HEK293T (cell line): ENCODE measurements at places on chromosomes 12 and 14.

- no peak for DNase-seq
Observed at GRCh38 chr12:100504804-100505203, 31.1 kb downstream of the NR1H4 start.

GRCh38 chr12:122491991-122492390, 8.7 kb downstream of the ZCCHC8 start:
- no peak for DNase-seq

GRCh38 chr14:68819260-68819691, 26.4 kb upstream of the ZFP36L1 start:
- no peak for DNase-seq

DNA sequence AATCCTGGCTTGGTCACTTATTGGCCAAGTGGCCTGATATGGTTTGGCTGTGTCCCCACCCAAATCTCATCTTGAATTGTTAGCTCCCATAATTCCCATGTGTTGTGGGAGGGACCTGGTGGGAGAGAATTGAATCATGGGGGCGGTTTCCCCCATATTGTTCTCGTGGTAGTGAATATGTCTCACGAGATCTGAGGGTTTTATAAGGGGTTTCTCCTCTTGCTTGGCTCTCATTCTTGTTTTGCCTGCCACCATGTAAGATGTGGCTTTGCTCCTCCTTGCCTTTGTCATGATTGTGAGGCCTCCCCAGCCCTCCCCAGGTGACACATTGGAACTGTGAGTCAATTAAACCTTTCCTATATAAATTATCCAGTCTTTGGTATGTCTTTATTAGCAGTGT, 18.8 kb upstream of the P2RX4 start:
- no peak for DNase-seq

- peak; percentile 85 for DNase-seq
Observed at GRCh38 chr14:91303091-91303923, 58.8 kb upstream of the GPR68 start.

GRCh38 chr12:19506497-19506896, 67.2 kb downstream of the AEBP2 start:
- no peak for DNase-seq

GRCh38 chr12:57460841-57461275, 1.3 kb downstream of the GLI1 start:
- DNase-seq, result no peak

GRCh38 chr14:105427412-105427811, 7.8 kb downstream of the MTA1 start:
- DNase-seq, result no peak

DNA sequence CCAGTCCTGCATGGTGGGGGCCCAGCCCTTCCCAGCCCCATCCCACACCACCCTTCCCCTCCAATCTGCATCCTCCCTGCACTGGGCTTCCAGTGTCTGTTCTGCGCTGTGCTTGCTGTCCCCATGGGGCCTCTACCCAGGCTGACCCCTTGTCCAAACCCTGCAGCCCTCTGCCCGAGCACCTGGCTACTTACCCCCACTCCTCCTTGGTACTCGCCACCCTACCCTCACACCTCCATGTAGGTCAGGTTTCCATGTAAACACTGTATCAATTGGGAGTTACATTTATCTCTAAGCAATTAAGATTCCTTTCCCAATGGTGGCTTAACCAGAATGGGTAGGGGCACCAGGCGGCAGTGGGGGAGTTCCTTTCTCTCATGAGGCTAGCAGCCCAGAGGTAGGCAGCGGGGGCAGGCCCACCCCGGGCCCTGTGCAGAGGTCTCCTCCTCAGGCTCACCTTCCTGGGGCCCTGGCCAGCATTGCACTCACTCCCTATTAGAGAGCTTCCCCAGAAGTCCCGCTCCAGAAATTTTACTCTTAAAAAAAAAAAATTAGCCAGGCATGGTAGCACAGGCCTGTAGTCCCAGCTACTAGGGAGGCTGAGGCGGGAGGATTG, 76.6 kb upstream of the CCND2 start:
- no peak for DNase-seq

GRCh38 chr14:101410126-101410525, 151.2 kb upstream of the DIO3 start:
- DNase-seq, result no peak

DNA sequence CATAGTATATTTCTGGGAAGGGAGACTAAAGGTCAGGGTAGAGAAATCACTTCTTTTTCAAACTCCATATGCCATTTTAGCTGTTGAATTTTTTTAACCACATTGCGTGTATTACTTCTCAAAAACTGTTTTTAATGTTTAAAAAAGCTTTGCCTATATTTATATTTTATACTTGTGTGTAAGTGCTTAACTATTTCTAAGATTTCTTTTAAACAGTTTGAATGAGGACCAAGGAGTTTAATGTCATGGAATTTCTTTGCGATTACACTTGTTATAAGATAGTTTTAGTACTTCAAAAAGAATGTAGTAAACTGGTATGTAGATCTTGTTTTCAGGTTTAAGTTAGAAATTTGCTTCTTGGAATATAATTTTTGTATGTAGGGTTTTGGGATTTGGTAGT, 7.2 kb downstream of the SPATA7 start:
- DNase-seq, result no peak

GRCh38 chr12:92186038-92186470, 40.4 kb upstream of the BTG1 start:
- DNase-seq, result no peak

DNA sequence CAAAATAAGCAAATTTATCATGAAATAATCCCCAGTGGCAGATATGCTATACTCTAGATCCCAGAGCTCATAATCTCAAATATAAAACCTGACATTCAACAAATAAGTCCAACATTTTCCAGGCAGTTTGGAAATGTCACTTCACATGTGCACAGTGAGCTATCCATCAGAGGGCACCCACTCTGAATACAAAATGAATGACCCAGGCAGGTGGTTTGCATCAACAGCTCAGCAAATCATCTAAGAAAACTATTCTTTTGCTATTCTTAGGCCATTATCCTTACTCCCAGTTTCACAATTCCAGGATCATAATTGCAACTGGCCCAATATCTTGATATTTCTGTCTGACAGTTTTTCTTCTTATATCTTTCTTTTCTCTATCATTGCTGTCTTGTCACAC, 38.5 kb downstream of the TRIM9 start:
- DNase-seq, result no peak

GRCh38 chr14:94868772-94869072, 98.8 kb upstream of the GSC start:
- no peak for DNase-seq

- DNase-seq, result no peak
Observed at GRCh38 chr14:61120576-61120975, 139.5 kb downstream of the SLC38A6 start.

- peak; percentile 25 for DNase-seq
Observed at GRCh38 chr12:110762891-110763290, 20.2 kb upstream of the PPP1CC start.

GRCh38 chr12:80848858-80849257, 88.9 kb downstream of the LIN7A start:
- no peak for DNase-seq

DNA sequence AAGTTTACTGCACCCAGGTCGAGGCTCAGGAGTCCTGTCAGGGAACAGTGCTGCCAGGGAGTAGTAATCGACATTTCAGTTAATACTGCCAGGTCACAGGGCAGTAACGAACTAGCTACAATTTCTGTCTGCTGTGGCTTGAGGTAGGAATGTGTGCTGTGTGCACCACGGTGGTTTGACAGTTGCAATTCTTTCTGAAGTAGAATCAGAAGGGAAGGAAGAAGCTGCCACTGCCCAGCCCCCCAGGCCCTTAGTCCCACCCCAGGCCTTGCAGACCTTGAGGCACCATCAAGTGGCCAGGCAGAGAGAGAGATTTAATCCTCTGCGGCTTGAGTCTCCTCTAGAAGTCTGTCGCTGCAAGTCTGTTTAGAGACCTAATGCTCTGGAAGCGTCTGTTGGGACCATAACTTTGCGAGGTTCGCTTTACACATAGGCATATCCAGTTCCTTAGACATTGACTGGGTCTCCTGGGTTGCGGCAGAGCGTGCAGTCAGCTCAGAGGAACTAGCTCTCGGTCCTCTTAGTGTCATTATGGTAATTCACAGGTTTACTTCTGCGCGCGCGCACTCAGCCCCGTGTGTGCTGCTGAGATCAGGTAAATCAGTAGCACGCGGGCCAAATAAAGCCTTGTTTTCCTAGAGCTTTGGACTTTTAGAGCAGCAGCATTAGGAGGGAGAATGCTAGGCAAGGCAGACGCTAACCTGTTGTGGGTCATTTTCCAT, 9.8 kb downstream of the NKX2-1 start:
- DNase-seq, result no peak

DNA sequence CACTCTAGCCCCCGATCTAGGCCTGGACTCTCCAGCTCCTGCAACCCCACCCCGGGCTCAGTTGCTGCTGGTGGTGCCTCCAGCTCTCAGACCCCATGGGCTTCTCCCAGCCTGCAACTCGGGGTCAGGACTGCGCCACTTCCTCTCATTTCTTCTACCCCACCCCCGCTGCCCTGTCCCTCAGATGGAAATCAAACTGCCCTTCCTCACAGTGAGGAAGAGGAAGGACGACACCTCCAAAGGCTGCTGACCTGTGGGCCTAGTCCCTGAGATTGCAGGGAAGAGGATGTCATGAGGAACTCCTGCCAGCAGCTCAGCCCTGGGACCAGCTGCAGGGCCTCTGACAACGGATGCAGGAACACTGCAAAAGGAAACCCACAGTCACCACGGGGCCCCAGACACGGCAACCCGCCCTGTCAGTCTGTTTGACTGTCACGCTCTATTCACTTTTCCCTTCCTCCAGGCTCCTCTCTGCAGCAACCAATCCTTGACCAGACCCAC, 29.3 kb upstream of the PNMA1 start:
- no peak for DNase-seq

DNA sequence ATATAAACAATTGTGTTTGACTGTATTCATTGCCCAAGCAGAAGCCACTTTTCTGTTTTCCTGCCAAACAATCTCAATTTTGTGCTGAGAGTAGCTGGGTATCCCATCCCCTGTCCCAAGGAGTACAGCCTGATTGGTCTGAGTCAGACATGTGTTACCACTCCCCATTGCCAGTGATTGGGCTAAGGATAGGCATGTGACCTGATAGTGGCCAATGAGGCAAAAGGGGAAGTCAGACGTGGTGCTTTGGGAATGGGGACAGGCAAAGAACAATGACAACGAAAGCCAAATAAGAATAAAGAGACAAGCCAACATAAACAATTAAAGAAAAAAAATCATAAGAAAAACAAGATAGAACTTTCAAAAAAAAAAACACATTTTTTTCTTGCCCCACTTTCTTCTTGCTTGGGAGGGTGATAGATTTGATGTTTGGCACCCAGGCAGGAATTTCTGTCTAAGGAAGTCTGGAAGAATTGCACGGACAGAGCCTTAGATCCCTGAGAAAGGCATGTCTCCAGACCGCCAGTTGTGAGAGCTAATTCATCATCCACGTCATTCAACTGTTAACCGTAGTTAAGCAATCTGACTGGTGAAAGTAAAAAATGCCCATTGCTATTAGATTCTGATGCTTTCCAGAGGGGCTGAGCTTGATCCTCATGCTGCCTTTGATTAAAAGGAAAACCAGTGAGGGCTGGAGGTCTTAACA, 626.6 kb upstream of the TMEM132C start:
- no peak for DNase-seq

DNA sequence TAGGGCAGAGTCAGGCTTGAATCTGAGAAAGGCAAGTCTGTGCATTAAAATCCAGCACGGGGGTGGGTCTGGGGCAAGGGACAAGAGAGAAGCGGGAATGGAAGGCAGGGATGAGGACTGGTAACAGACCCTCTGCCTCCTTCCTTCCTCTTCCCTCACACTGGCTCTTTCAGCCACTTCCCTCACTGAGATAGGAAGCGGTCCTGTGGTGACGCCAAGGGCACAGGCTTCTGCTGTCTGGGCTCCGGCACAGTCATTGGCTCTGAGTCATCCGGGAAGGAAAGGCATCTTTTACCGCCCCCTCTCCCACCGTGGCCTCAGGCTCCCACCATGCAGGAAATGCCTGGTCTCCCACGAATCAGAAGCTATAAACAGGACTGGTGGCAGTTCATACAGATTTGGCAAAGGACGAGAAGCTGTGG, 70.2 kb downstream of the ETV6 start:
- DNase-seq, result no peak

- DNase-seq, result no peak
Observed at GRCh38 chr12:106115440-106115839, 23.3 kb downstream of the NUAK1 start.

GRCh38 chr12:107025671-107026070, 38.7 kb upstream of the MTERF2 start:
- no peak for DNase-seq

DNA sequence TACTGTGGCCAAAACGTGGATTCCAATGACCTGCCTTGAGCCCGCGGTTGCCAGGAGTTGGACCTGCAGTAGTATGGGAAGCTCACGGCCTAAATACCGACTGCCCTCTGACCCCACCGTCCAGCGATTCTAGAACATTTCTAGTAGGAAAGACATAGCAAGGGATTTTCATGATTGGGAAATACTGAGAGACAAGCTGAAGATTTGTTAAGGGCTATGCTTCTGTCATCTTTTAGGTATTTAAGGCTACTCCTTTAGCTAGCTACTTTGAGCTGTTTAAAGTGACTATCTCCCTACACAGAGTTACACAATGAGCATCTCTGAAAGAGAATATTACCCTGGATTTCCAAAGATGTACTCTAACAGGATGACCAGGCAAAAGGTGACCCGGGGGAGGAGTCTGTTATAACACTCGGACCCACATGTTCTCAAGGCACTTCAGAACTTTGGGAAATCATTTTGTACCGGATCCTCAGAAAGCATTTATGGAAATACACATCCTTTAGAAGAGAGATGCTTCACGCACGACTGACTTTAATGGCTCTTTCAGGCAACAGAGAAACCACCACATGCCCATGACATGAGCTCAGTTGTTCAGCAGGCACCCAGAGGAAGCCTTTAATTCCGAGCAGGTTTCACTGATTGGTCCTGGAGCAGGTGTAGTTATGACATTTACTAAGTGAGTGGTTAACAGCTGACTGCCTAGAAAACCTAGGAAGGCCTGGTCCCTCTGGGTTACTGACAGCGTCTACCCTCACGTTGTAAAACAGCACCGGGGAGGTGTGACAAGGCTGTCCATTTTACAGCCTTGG, 4.2 kb downstream of the BAG5 start:
- no peak for DNase-seq

DNA sequence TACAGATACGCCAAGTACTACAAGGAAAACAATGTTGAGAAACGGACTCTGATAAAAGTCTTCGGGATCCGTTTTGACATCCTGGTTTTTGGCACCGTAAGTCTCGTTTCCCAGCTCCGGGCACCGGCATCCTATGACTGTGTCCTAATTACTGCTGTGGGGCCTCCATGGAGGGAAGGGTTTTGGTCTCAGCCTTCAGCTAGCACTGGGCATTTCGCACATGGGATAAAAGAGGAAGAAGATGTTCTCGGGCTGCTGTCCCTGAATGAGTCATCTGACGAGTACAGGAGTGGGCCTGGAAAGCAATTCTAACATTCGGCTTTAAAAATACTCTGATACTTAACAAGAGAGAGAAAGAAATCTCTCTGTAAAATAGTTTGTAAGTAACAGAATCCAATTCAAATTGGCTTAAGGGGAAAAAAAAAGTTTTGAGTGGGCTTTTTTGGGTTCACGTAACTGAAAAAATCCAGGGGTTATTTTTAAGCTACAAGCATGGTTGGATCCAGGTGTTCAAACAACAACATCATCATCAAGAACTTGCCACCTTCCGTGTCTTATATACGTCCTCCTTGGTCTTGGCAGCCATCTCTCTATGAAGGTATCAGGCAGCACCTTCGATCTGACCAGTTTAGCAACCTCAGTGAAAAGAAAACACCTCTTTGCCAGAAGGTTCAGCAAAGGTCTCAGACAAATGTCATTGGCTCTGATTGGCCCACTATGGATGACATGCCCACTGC, 34.4 kb upstream of the P2RX4 start:
- no peak for DNase-seq
